ENCODE measurements at places on chromosomes 2 and 18. TPM values are rescaled to one million over a fixed set of nuclear protein-coding genes. Genes with fewer than 3 reads are reported as not detected.

The GPR75 gene
- 2.1 TPM for total RNA-seq

The RNU2-63P gene
- 35.8 TPM for total RNA-seq

The MTA3 gene
- 20.0 TPM for total RNA-seq

The DLX2 gene
- total RNA-seq = 0.16 TPM

The OR6B3 gene
- not detected for total RNA-seq
